ENCODE measurements at places on chromosomes 2 and 18.
A peak's percentile ranks its signal among the peaks of the same experiment; 100 is the strongest.

DNA sequence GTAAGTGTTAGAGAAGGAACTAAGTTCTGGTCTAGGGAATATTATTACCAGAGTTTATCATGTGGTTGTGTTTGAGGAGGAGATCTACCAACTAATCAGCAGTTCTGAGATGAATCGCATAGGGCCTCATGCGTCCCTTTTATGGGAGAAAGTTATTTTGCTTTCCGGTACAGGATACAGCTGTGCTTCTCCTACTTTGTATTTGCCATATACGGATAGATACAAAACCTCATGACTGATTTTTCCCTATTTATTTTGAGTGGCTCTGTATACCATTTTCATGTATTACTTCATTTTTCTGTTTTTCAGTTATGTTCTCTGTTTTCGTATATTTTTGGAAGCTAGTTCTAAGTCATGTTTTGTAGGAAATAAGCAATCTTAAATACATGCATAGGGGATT lies 66.8 kb downstream of the ACSL3 start:
- DNase-seq: no peak

GRCh38 chr2:9982248-9982647 lies 30.8 kb downstream of the GRHL1 start:
- no peak for DNase-seq

GRCh38 chr18:58162127-58162526 lies 118.1 kb downstream of the NEDD4L start:
- no peak for DNase-seq

DNA sequence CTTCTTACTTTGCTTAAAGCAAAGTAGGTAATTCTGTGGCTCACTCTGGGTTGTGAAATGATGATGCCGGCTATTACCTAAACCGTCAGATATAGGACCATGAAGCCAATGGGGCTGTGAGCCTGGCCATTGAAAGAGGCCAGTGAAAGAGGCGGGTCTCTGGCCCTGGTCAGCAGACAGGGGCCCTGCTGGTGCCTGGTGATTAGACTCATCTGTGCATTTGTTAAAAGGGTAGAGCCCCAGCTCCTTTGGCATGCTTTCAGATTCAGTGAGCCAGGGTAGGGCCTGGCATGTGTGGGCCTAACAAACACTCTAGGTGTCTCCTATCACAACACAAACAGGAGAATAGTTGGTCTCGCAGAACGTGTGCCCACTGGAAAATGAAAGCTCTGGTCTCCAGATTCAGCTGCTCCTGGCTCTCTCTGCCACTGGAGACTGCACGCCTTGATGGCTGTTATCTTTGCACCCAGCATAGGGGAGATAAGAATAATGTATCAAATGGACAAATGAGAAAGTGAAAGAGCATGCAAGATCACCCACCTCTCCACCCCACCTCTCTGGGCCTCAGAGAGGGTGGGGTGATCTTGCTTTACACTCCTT lies 6.9 kb downstream of the LRRC30 start:
- no peak for DNase-seq

GRCh38 chr2:71299507-71299906 lies 32.1 kb upstream of the ZNF638 start:
- DNase-seq: peak; percentile 35

DNA sequence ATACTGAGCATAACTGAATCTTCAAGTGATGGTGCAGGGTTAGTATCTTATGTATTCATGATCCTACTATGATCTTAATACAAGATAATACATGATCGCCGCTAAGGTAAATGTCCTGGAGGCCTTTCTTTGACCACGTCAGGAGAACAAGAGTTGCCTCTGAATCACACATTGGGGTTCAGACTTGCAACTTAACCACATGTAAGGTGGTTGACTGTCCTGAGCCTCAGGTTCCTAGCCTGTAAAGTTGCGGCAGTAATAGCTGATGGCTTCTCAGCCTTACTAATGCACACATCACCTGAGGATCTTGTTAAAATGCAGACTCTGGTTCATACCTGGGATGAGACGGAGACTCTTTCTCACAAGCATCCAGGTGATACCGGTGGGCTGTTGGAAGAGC lies 112.5 kb downstream of the MGAT5 start:
- no peak for DNase-seq

GRCh38 chr2:226845386-226846116 lies 9.7 kb downstream of the RHBDD1 start:
- no peak for DNase-seq

- DNase-seq: no peak
Observed at GRCh38 chr2:184730288-184730687, 132.0 kb downstream of the ZNF804A start.
